Inflammatory macrophage treated with lipopolysaccharide for 4 hours (primary cell): ENCODE measurements at places on chromosomes 3 and 15.

DNA sequence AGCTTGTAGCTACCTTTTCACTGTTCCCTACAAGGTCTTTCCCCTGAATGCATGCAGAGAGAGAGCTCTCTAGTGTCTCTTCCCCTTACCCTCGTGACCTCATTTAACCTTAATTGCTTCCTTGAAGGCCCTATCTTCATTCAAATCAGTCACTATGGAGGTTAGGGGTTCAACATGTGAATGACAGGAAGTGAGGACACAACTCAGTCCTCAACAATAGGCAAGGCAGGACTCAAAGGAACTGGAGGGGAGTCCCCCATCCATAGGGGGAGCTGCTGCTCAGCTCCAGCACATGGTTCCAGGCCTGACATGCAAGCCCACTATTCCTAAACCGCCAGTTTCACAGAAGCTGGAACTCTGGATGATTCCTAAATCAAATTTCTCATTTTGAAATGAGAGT, 33.8 kb upstream of the GYG1 start:
- peak; percentile 39 for DNase-seq

- no peak for DNase-seq
Measured at GRCh38 chr3:242602-243355, 46.2 kb downstream of the CHL1 start.

- DNase-seq = no peak
Measured at GRCh38 chr3:192516820-192517219, 210.5 kb downstream of the FGF12 start.

DNA sequence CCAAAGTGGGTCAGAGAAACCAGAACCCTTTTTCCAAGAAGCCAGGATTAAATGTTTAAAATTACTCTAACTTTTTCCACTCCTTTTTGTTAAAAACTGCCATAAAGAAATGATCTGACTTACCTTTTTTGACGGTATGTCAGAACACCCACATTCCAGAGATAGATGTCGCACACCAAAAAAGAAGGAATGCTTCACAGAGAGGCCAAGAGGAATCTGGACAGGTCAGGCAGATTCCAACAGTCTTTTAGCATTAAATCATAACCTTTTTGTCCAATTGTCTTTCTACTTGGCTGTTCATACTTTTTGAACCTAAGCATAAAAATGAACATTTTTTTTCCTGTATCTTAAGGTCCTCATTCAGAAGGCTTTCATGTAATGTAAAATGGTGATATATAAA, 846.9 kb downstream of the NSUN3 start:
- DNase-seq = no peak

GRCh38 chr3:30804984-30805383, 89.5 kb downstream of the GADL1 start:
- peak; percentile 18 for DNase-seq

GRCh38 chr15:76837474-76837873, 67.7 kb downstream of the SCAPER start:
- DNase-seq = no peak

GRCh38 chr3:192133271-192133670, 594.1 kb downstream of the FGF12 start:
- DNase-seq = no peak

- DNase-seq = no peak
Measured at GRCh38 chr3:141065258-141065657, 14.1 kb downstream of the SPSB4 start.

GRCh38 chr3:189267981-189268613, 96.3 kb downstream of the TPRG1 start:
- DNase-seq = no peak

DNA sequence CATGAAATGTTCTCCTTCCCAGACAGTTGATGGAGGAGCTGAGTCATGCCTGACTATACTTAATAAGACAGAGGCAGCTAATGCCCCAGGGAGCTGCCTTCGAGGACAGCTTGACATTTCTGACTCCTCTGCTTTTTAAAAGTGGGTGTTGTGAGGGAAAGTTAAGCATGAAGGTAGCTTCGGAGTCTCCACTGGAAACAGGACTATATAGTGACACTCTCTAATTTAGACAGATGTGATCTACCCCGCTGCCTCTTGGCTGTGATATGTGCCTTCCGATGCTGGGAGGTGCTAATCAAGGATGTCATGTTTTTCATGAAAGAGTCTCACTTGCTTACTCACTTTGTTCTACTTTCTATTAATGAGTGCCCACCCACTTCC, 72.7 kb downstream of the IL1RAP start:
- peak; percentile 52 for DNase-seq

- no peak for DNase-seq
Measured at GRCh38 chr15:84645496-84645895, 8.6 kb downstream of the WDR73 start.

- DNase-seq = no peak
Measured at GRCh38 chr3:194720048-194720447, 34.4 kb downstream of the FAM43A start.

GRCh38 chr3:196298521-196298920, 11.0 kb upstream of the PCYT1A start:
- DNase-seq = no peak

DNA sequence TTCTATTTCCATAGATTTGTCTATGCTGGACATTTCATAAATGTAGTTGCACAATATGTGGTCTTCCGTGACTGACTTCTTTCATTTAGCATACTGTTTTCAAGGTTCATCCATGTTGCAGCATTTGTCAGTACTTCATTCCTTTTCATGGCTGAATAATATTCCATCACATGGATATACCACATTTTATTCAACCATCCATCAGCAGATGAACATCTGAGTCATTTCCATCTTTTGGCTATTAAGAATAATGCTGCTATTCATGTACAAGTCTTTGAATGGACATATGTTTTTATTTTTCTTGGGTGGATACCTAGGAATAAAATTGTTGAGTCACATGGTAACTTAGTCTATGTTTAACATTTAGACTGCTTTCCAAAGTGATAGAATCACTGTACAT, 99.3 kb upstream of the RAD18 start:
- no peak for DNase-seq

- DNase-seq = no peak
Measured at GRCh38 chr3:139617672-139618268, 60.0 kb downstream of the NMNAT3 start.

DNA sequence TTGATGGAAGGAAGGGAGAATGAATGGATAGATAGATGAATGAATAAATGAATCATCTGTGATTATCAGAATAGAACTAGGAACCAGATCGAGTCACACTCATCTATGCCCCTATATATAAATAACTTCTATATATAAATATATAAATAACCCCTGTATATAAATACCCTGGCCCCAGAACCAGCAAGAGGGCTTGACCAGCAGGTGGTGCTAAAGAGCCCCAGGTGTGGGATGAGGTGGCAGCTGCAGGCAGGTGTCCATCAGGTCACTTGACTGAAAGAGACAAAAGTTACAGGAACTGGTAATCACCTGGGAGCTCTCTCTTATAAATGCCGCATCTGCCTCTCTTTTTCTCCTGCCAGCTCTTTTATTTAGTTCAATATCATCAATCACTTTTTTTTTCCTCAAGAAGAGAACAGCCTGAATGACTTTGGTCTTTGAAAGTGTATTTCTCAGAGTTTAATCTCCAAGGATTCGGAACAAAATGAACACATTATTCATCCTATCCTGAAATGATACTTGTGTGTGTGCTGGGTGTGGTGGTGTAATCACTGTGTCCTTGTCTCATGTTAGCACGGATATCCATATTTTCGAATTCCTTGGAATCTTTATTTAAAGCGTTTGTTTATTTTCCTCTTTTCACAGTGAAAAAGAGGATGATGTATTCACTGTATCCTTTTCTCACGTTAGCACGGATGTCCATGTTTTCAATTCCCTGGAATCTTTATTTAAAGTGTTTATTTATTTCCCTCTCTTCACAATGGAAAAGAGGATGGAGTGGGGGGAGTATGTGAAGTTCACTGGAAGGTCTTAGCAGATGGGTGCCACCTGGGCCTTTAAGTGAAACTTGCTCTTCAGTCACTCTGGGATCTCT, 35.4 kb upstream of the ATG7 start:
- peak; percentile 26 for DNase-seq

GRCh38 chr3:137948400-137949072, 61.4 kb upstream of the CLDN18 start:
- DNase-seq = no peak

- DNase-seq = no peak
Measured at GRCh38 chr3:118501152-118501551, 533.5 kb downstream of the IGSF11 start.

GRCh38 chr3:150469031-150469930, 61.2 kb downstream of the TSC22D2 start:
- DNase-seq = peak; percentile 24

DNA sequence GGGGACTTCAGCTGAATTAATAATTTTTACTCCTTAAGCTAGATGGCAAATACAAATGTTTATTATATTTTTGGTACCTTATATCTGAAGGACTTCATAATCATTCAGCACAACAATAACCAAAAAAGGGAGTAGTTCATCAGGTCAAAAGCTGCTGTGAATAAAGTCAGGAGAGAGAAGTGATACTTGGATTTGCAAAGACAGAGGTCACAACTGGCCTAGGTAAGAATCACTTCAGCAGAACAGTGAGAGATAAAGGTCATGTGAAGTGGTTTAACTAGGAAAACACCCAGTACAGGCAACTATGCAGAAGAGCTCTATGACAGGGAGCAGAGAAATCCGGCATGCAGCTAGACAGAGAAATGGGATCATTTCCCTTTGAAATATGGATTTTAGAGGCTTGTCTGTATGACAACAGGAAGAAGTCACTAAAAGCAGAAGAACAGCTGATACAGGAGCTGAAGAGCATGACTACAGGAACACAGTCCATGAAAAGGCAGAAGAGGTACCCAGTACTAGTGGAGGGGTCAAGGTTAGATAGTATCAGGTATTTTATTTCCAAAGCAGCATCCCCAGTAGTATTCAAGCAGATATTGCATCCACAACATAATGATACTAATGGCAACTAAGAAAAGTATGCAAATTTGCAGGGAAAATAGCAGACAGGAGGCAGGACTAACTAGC, 25.7 kb downstream of the ZMAT3 start:
- DNase-seq = peak; percentile 22

DNA sequence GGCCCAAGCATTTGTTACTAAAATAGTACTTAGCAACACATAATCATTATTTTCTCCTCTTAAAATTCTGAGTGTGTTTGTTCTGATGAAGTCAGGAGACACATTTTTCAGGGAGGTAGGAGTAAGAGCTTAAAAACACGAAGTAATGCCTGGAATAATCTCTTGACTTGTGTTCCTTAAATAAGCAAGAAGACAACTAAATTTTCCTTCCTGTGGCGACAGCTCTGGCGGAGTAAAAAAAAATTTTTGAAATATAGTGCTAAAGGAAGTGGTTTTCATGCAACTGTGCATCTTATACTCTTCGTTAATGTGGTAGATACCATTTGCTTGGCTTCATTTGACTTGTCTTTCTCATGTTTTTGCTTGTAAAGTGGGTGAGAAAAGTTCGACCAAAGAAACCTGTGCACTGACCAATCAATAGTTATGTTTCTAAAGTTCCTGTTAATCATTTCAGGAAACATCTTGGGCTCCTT, 11.1 kb upstream of the MBNL1 start:
- peak; percentile 63 for DNase-seq

DNA sequence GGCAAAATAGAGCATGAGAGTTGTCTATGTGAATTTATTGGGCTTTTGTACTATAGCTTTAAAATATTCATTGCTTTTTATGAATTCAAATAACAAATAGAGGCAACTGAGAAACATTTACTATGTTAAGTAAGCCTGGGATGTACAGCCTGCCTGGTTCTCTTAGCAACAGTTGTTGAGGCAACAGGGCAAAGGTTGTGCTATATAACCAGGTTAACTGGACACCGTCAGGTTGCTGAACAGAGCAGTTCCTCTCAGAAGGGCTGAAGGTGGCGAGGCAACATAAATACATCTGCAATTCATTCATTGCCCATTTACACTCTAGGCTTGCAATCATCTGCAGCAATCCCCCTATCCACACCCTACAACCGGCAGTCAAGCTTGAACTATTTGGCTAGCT, 78.2 kb downstream of the GTF2E1 start:
- no peak for DNase-seq

DNA sequence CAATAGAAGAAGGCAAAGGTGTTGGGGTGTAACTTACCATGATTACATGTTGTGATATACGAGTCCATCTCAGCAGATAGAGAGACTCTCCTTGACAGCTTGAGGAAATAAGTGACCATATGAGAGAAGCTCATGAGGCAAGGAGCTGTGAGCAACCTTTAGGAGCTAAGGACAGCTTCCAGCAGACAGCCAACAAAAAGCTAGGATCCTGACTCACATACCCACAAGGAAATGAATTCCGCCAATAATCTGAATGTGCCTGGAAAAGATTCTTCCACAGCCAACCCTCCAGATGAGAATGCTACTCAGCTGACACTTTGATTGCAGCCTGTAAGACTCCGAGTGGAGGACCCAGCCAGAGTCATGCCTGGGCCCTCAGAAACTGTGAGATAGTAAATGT, 339.6 kb upstream of the TPRG1 start:
- DNase-seq = no peak

DNA sequence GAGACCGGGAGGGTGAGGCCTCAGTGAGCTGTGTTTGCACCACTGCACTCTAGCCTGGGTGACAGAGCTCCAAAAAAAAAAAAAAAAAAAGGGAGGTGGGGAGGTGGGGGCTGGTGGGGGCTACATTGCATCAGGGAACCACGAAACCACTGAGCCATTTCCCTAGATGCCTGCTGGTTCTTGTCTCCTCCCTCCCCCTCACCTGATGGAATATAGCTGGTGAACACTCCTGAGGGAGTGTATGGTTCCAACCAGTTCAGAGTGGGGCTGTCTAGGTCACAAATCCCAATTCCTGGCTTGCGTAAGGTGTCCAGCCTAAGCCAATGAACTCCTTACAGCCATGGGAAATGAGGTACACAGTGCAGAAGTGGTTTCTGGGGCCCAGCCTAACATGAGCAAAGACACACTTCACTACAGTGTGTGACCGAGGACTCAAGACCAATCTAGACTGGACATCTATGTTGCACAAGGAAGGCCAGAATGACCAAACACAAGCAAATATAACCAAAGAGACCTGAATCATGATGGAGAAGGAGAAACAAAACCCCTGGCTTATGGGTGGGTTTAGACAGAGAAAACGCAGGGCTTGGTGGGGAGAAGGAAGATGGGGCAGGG, 39.1 kb upstream of the OSBPL11 start:
- DNase-seq = peak; percentile 60

- no peak for DNase-seq
Measured at GRCh38 chr3:148820361-148821245, 7.0 kb upstream of the CPB1 start.

- peak; percentile 85 for DNase-seq
Measured at GRCh38 chr3:178001670-178002101, 534.5 kb upstream of the KCNMB2 start.

DNA sequence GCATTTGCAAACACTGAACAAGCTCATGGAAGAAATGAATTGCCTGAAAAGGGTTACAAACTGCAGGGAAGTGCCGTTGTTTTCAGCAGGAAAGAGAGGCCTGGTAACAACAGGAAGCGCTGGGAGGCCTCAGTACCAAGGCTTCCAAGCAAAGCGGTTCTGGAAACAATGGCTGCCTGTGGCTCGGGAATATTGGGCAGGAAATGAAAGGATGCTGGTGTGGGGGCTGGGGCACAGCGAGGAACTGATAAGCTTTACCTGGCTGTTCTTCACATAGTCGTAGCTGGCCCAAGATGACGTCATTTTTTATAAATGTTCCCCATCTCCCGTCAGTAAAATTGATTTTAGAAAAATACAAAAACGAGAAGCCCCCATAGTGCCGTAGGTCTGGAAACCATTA, 55.9 kb downstream of the ARHGAP31 start:
- no peak for DNase-seq
